ENCODE measurements at places on chromosomes 3 and 15.

DNA sequence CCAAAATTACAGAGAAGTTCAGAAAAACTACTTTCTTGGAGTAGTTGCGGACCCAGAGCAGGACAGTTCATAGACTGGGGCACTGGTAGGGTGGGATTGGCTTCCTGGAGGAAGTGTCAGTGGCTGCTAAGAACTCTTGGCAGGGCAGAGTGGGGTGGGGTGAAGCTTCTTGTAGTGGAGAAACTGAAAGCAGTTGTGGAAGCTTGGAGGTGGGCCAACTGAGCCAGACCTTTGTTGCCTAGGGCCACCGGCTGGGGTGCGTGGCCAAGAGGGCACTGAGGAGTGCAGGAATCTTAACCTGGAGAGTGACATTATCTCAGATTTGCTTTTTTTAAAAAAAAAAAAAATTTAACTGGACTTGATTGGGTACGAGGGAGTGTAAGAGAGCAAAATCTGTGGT is 3.1 kb downstream of the KAT2B start:
- DNase-seq: peak; percentile 72

DNA sequence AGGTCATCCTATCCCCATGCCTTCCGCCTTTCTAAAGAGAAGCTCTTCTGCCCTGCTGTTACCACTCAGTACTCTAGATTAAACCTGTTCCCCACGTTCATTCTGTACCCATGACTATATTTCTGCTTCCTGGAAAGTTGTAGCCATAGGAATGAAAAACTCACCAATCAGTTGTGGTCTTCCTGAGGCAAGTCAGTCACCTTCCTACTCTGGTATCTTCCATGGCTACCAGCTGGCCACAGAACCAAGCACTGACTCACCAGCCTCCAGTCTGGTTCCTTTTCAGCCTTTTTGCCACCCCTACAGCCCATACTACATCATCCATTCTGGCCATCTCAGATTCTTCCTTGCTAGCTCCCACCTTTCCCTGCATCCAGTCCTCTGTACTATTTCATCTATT is 46.4 kb downstream of the TMEM44 start:
- DNase-seq: no peak

GRCh38 chr15:67828278-67828968 is 3.1 kb downstream of the SKOR1 start:
- no peak for DNase-seq

DNA sequence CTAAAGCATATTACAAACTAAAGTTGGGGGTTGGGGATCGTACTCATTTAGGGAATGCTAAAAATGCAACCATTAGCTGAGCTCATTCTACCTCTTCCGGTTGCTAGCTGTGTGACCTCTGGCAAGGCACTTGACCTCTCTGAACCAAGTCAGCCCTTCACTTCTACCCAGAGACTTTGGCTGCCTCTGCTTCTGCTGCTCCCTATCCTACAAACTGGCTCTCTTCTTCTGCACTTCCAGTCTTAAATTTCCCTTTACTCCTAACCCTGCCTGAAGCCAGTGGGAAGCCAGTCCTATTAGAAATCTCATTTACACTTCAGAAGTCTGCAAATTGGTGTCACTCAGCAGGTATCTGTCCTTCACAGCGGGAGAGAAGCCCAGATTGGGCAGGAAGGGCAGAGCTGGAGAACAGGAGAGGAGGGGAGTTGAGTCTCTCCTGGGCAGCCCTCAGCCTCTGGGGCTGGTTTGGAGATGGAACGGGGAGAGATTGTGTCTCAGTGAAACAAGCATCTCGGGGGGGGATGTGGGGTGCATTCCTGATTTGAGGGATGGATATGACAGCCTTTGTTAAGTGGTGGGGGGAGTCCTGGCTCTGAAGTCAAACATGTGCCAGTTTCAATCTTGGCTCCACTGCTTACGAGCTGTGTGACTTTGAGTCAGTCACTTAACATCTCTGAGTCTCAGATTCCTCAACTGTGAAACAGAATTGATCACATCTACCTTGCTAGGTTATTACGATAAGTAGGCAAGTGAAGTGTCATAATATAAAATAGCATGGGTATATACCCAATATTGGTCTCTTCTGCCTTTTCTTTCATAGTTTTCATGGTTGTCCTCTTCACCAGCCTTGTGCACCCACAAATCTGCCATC is 7.8 kb upstream of the AEN start:
- DNase-seq: no peak

DNA sequence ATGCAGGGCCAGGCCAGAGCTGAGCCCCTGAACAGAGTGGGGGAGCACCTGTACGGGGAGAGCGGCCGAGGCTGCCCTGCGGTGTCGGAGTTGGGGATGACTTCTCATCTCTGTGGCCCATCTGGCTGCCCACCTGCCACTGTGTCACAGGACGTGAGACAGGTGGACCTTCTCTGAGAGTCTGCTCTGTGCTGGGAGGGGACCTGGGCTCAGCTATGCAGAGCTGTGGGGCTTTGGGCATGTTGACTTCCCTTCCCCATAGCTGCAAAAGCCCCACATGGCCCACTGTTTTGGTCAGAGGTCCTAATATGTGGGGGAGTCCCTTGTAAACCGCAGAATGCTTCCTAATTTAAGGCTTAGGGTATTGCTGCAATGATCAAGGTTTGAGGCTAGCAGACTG is 68.0 kb upstream of the TRPM1 start:
- DNase-seq: no peak

DNA sequence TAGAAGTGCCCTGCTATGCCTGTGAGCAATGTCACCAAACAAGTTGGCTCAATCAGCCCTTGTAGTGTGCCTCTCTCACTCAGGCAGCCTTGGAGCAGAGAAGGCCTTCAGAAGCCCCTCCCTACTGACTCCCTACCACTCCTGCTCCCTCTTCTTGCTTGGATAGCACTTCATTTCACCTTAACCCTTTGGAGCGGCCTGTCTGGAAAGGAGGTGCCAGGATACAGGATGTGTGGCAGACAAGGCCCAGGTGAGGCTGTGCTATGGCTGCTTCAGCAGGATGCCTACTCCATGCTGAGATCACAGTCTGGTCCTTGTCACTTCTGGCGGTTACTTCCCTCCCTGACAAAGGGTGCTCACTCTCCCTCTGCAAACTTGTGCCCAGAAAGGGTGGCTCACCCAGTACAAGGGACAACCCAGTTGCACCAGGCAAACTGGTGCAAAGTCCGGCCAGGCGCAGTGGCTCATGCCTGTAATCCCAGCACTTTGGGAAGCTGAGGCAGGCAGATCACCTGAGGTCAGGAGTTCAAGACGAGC is 1.1 kb downstream of the MON1A start:
- DNase-seq: no peak

GRCh38 chr3:134313847-134314587 is 60.2 kb downstream of the AMOTL2 start:
- DNase-seq: no peak

All from NAMALWA (cell line).